Activated T-helper 1 cell treated with Interleukin-2 at 50 U/mL for 16 hours (primary cell): ENCODE measurements at places on chromosomes 13 and 19.

DNA sequence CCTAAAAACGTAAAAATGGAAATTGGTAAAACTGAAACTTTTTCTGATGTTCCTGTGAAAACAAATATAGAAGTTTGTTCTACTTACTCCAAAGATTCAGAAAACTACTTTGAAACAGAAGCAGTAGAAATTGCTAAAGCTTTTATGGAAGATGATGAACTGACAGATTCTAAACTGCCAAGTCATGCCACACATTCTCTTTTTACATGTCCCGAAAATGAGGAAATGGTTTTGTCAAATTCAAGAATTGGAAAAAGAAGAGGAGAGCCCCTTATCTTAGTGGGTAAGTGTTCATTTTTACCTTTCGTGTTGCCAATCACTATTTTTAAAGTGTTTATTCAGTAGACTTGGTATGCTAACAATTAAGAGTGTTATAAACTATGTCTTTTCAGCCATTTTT, 25.6 kb downstream of the BRCA2 start:
- DNase-seq = no peak

GRCh38 chr19:9865732-9866501, 30.8 kb downstream of the PIN1 start:
- peak; percentile 27 for DNase-seq

- DNase-seq = no peak
Observed at GRCh38 chr13:94481941-94482340, 2.5 kb upstream of the DCT start.

DNA sequence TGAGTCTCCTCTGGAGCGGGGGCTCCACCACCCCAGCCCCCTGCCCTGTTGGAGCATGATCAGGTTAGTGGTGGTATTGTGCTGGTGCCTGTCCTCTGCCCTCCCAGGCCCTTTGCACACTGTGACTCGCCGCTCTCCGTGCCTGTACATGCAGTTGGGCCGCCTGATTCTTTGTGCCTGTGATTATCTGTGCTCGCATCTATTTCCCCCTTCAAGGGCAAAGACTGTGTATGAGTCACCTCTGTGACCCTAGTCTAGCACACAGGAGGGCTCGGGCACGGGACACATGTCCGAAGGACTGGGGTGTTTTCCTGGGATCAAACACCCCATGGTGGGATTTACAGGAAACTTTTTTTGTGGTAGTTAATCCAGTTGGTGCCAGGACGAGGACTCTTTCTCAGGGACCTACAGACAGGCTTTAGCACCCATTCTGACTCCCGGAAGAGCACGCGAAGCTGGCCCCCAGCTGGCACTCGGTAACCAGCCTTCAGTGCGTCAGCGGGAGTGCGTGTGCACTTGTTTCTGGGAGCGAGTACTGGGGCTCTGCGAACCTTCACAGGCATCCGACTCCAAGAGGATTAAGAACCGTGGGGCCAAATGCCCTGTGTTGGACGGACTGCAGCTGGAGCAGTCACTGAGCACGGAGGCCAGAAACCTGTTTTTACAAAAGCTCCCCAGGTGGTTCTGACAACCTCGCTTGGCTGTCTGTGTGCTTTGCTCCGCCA, 6.7 kb downstream of the PPP1R37 start:
- DNase-seq = no peak

DNA sequence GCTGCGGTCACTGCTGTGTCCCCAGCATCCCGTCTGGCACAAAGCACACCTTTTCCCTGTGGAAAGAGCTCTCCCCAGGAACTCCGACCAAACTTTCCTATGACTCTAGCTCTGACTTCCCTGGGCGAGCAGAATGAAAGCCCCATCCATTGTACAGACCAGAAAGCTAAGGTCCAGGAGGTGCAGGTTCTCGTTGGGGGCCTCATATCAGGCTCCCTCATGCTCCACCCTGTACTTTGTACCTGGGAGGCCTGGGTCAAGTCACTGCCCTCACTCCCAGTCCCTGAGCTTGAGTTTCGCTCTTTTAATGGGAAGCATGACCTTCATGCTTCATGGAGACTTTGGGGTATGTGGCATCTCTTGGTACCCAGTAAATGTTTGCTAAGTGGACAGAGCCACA, 18.4 kb downstream of the CYTH2 start:
- DNase-seq = no peak

GRCh38 chr19:54422136-54422535, 6.9 kb downstream of the TTYH1 start:
- DNase-seq = no peak

DNA sequence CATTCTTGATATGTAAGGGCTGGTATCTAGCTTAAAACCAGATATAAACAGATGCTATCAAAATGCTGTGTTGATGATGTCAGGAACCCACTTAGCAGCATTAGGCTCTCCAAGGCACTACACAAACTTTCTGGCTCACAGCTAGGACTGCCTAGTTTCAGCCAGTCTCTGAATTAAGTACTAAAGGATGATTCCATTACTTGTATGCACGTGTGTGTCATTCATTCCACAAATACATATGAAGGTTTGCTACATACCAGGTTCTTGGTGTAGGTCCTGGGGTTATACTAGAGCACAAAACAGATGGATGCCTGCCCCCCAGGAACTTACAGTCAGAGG, 151.5 kb downstream of the RGCC start:
- no peak for DNase-seq

DNA sequence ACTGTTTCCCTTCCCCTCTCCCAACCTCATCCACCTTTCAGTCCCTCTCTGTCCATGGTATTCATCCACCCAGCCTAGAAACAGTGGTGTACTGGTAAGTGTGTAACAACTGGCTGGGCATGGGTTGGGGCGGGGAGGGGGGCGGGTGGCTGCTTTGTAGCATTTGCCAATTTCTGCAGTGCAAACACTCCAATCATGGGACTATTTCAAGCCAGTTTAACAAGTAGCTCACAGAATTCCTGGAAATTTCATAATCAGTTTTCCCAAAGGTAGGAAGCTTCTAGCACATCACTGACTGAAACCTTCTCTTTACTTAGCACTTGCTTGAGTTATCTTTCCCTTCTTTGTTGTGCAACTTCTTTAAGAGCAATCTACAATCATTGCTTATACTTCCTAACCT, 100.8 kb upstream of the WASF3 start:
- no peak for DNase-seq

GRCh38 chr13:21171420-21171819, 4.9 kb downstream of the SKA3 start:
- no peak for DNase-seq

- DNase-seq = no peak
Observed at GRCh38 chr13:93226065-93226622, 463 bp upstream of the GPC6 start.

DNA sequence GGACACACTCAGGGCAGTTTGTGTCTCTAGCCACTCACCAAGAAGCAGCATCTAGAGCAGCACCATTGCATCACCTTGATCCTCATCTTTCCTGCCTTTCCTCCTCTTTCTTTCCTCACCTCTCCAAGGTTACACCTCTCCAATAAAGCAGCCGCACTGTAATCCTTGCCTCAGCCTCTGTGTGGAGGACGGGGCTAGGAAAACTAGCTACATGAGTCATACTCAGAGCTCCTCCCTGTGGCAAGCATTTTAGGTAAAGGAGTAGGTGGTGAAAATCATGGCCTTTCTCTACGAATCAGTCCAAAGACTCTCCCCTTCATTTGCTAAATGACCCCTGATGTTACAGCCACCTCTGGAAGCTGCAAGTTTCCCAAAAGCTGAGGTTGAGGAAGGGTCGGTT, 108.9 kb downstream of the DNAJC15 start:
- no peak for DNase-seq

DNA sequence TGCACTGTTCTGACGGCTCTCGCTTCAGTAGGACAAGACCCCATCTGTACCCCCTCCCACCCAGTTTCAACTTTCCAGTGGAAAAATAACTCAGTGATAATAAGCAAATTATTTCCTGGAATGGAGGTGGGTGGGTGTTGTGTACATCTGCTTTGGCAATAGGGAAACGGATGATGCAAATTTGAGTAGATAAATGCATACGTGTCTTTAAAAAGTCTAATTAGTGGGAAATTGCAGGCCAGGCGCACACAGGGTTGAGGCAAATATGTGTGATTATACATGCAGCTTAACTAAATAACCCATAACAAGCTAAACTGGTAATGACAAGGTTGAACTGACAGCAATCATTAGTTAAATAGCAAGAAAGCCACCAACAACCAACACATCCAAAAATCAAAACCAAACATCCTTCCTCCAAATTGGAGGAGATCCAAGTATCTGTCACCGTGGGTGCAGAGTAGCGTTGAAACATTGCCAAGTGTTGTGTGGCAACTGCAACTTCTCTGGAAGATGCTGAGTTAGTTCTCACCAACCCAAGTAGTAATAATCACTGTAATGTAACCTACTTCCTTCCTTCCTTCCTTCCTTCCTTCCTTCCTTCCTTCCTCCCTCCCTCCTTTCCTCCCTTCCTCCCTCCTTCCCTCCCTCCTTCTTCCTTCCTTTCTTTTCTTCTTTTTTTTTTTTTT, 54.6 kb downstream of the TRPM4 start:
- DNase-seq = no peak

- DNase-seq = no peak
Observed at GRCh38 chr19:15810335-15810734, 5.1 kb downstream of the OR10H1 start.

GRCh38 chr13:73861136-73861535, 273.1 kb downstream of the KLF12 start:
- DNase-seq = no peak

- DNase-seq = peak; percentile 3
Observed at GRCh38 chr19:29622166-29623070, 16.3 kb downstream of the POP4 start.

DNA sequence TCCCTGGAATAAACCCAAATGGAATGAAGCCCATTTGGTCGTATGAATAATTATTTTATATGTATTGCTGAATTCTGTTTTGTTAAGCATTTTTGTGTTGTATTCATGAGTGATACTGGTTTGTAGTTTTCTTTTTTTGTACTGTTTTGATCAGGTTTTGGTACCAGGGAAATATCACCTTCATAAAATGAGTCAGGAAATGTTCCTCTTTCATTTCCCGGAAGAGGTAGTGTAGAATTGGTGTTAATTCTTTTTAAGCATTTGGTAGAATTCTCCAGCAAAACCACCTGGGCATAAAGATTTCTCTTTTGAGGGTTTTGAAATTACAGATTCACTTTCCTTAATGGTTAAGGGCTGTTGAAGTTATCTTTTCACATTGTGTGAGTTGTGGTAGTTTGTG, 13.3 kb downstream of the SPATA13 start:
- DNase-seq = no peak

DNA sequence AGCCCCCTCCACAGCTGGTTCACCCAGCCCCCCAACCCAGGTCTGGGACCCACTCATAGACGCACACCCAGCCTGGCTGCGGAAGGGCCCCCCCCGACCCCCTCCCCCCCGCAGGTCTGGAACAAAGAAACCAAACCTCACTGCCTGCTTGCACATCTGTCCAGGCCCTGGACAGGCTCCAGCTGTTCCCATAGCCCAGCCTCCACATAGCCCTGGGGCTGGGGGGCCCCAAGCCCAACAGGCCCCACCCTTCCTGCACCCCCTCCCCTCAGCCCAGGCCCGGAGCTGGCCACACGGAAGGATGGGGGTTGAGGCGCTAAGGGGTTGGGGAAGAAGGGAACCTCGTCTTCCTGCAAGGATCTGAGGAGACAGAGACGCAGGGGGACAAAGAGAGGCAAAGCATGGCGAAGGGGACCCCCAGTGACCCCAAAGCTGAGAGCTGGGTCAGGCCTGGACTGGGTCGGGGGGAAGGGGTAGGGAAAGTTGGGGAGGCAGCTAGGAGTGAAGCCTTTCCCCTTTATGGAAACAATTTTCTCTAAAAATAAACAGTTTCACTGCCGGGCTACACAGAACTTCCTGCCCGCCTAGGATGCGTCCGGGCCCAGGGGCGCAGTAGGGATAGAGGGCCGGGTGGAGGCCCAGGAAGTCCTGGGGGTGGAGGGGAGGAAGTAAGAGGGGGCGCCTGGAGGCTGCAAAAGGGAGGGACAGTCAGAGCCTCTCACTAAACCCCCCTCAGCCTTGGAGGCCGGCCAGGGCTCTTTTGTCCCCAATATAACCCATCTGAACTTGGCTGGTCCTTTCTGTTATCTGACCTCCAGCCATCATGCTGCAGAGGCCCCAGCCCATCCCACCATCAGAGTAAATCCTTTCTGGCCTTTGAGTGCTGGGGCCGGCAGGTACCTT, 2.4 kb downstream of the KANK2 start:
- DNase-seq = no peak

- DNase-seq = no peak
Observed at GRCh38 chr19:53511357-53511756, 26.6 kb upstream of the ZNF331 start.

GRCh38 chr13:114062754-114063153, 69.7 kb downstream of the RASA3 start:
- DNase-seq = no peak

DNA sequence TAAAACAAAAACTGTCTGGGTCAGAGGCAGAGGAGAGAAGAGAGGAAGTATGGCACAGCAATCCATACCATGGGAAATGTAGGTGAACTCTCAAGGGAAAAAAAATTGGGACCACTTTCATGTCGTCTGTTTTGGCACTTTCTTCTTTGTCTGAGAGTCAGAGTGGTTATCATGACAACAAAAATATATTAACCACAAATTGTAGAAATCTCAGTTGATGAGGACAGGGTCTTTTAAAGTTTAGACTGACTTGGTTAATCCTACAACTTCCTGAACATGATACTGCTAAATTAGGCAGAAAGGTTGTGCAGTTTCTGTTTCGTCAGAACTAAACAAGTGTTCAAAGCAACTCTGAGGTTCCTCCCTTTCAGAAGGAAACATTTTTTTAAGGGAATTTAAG, 15.2 kb downstream of the KLF5 start:
- no peak for DNase-seq

DNA sequence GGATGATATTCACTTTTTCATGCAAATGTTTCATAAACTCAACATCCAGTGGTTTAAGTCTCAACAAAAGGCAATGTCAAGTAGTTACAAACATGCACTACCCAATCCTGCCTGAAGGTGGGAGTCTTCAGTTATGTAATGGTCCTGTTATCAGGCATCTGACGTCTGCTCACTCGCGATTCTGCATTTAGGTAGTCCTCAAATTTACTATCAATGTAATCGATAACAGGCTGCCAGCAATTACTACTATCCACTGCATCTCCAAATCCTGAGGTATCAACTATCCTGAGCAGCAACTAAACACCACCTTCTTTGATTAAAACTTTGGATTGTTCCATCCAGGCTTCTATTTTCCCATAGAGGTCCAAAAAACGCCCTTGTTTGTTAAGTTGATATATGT, 51.2 kb downstream of the NLRP12 start:
- DNase-seq = no peak

- DNase-seq = no peak
Observed at GRCh38 chr13:37869756-37870488, at the start of gene TRPC4. Gene TRPC4 (minus strand): TSS chr13:37869772. CDS start chr13:37783333, 86,439 bp downstream.
